GM23338 (cell line): ENCODE measurements at places on chromosomes 7 and 10. TPM values are rescaled to one million over a fixed set of nuclear protein-coding genes. Genes with fewer than 3 reads are reported as not detected.

Gene IRF5
- polyA plus RNA-seq = 0.37 and 1.9 TPM in 2 replicates

Gene XRCC2
- polyA plus RNA-seq = 13.4 and 18.9 TPM in 2 replicates

DNA sequence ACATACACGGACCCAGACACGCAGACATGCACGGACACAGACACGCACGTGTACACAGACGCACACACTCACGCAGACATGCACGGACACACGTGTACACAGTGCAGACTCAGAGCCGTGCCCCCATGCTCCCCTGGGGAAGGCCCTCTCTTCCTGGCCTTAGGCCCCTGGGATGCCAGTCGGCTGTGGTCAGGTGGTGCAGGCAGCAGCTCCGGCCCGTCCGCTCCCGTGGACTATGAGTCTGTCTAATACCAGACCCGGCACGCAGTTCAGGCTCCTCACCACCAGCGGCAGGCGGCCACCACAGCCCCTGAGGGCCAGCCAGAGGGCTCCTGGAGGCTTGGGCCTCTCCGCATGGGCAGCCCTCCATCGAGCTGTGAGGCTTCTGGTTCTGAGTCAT, 52.0 kb upstream of the NKX6-2 start:
- no peak for DNase-seq

GRCh38 chr7:141452911-141453310, 98.3 kb upstream of the AGK start:
- DNase-seq = no peak

DNA sequence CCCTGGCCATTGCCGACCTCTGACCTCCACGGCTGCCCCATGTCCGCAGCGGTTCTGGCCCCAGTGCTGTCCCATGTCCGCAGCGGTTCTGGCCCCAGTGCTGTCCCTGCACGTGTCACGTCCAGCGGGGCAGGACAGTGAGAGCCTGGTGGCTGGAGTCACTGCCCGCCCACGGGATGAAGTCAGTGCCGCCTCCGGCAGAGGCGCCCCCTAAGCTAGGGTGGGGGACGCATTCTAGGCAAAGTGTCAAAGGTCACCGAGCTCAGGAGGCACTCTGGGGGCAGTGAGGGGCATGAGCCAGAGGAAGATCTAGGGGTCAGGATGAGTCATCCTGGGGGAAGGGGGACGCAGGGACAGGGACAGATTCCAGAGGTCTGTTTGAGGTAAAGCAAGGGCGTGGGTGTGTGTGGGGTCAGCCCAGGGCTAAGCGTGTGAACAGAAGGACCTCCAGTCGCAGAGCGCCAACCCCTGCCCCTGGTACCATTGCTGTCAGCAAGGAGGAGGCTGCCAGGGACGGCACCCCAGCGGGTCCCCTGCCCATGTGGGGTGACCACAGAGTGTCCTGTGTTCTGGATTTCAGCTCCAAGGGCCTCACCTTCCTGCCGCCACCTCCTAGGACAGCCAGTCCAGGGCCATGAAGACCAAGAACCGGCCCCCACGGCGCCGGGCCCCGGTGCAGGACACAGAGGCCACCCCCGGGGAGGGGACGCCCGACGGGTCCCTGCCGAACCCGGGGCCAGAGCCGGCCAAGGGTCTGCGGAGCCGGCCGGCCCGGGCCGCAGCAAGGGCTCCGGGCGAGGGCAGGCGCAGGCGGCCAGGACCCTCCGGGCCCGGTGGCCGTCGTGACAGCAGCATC, 665 bp downstream of the BHLHA15 start:
- peak; percentile 38 for DNase-seq

- no peak for DNase-seq
Observed at GRCh38 chr10:133117688-133118071, 30.0 kb downstream of the ADGRA1 start.

DNA sequence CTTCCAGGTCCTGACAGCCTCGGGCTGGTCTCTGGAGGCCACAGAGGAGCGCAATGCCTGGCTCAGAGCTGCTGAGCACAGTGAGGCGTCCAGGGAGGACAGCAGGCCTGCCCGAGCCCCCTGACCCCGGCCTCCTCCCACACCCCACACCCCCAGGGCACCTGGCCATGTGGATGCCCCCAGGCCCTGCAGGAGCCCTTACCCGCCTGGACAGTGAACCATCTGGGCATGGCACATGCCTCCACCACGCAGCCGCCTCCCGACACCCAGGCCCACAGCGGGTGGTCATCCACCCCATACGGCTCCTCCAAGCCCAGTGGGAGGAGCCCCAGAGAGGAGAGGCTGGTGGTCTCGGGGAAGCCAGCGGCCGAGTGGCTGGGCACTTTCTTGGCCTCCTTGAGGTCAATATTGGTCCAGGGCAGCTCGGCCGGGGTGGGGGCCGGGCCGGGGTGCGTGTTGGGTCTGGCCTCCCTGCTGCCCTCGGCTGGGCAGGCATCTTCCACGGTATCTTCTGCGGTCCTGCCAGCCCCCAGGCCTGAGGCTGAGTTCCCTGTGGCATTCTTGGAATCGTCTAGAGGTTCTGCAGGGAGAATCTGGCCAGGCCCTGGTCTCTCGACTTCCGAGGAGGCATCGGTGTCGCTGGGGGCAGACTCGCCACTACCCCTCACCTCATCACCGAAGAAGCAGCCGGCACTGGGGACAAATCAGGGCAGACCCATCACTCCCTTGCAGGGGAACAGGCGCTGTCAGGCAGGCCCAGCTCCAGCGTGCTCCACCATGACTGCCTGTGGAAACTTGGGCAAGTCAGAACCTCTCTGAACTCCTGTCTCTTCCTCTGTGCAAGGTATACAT, 18.6 kb downstream of the TECPR1 start:
- DNase-seq = no peak
